NCI-H1694 treated with DMSO at 0.1 percent for 48 hours (cell line): ENCODE measurements at places on chromosomes 5 and 9.

- no peak for DNase-seq
Measured at GRCh38 chr5:162372256-162372655, 304.7 kb downstream of the GABRG2 start.

DNA sequence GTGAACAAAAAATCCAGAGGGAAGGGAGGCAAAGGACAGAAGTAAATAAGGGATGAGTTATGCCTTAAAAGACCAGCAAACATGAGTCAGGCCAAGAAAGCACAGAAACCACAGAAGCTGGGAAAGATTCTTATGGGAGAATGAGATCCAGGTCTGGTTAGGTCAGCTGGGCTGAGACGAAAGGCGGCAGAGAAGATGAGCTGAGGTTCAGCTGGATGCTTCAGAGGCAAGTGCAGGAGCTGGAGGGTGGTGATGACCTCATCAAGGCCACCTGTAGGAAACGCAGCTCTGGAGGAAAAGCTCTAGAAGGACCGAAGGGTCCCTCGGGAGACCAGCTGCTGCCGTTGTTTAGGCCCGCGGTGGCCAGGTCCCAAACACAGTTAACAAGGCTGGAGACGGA is 152.0 kb downstream of the MYO10 start:
- no peak for DNase-seq

DNA sequence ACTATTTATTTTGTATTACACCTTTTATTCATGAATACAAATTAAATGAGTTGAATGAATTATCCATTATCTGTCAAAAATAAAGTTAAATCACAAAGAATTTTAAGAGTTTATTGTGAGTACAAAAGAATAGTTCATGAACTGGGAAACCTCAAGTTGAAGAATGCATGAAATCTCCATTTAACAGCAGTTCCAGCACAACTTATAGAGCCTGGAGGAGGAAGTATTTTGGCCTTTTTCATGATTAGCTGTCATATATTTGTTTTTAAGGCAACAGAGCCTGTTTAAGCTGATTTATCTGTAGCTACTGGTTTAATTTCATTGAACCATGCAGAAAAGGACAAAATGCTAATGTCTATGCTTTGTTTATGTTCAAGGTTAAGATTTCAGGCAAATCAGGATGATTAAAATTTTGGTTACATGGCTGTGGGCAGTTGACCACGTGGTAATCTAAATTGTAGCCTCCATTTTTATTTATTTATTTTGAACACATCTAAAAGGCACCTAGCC is 12.2 kb downstream of the SPINK1 start:
- DNase-seq, result no peak

DNA sequence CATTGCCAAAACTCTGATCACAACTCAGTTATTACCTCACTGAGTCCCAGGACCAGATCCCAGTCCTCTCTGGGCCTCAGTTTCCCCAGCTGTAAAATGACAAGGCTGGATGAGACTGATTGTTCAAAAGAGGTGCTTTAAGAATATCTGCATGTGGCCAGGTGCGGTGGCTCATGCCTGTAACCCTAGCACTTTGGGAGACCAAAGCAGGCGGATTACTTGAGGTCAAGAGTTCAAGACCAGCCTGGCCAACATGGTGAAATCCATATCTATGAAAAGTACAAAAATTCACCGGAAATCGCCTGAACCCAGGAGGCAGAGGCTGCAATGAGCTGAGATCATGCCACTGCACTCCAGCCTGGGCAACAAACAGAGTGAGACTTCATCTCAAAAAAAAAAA is 8.3 kb downstream of the ATOX1 start:
- no peak for DNase-seq

- no peak for DNase-seq
Measured at GRCh38 chr5:40734986-40735385, 20.8 kb downstream of the TTC33 start.

DNA sequence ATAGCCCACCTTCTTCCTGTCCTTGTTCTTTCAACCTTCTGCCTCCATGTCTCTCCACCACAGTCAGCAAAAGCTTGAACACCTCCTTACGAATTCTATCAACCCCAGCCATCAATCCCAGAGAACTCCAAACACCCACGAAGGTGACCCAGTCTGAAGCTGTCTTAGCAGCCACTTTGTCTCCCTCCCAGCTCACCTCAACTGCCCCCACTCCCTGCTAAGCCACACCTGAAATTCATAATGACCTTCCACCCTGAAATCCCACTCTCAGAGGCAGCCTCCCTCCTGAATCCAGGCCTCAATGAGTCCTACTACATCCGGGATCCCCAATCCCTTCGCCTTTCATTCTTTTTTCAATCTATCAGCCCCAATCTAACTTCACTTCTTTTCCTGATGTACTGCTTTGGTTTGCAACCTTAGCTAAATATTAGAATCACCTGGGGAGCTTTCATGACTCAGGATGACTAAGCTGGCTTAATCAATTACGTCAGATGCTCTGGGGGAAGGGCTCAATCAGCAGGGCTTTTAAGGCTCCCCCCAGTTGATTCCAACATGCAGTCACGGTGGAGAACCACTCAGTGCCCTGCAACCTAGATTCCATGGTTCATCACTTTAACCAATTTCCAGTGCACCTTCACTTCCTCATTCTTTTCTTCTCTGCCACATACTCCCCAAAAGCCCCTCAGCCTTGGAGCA is 32.2 kb downstream of the BHMT start:
- DNase-seq, result no peak

DNA sequence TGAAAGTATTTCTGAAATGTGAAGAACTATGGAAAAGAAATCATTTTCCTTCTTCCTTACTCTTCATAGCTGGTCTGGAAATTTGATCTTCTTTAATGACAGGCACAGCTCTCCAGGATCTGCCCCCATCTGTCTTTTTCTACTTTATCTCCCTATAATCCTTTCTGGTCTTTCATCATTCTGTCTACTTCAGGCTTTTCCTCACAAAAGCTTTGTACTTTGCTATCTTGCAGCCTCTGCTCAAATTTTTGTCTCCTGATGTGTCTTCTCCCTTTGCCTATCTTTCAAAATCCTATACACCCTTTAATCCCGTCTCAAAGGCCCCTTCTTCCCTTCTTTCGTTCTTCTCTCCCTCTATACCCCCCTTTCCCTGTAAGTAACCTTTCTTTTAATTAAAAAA is 114.9 kb upstream of the ATP10B start:
- no peak for DNase-seq

DNA sequence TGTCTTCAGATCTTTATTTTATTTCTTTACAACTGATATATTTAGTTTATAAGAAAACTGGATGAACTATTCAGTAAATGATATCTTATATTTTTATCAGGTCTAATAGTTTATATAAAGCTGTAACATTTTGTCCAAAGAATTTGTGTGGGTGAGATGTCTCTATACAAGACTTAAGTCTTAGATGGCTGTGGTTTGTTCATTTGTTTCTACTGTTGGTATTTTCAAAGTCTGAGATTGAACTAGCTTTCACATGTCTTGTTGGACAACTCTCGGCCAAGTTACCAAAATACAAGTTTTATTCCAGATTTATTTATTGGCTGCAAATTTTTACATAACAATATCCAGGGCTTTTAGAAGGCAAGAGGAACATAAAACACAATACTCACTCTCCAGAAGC is 286.0 kb downstream of the NR2F1-AS1 start:
- no peak for DNase-seq
